ENCODE measurements at places on chromosomes 4 and X.

DNA sequence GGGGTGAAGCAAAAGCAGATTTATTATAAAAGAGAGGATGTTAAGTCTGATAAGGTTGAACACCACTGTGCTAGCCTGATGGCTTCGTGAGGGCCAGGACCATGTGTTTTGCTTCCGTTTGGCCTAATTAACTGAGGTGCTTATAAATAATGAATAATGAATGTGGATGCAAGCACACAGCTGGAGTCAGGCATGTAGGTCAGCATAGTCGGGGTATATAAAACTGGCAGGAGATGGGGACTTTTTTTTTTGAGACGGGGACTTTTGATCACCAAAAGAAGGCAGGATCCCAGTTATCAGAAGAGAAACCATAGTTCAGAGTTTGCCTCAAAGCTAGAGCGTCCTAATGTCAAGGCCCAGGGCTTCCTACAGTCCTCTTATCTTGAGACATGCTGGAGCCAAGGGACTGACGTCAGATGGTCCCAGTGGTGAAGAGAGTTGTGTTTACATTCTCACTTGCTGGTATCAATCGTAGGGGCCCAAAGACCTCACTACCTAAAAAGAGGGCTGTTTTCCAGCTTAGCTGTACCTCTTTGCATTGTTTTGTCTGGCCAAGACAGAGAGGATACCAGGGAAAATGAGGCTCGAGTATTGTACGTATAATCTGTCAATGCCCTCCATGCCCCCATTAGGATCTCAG lies 50.4 kb downstream of the RTL9 start:
- no peak for DNase-seq

DNA sequence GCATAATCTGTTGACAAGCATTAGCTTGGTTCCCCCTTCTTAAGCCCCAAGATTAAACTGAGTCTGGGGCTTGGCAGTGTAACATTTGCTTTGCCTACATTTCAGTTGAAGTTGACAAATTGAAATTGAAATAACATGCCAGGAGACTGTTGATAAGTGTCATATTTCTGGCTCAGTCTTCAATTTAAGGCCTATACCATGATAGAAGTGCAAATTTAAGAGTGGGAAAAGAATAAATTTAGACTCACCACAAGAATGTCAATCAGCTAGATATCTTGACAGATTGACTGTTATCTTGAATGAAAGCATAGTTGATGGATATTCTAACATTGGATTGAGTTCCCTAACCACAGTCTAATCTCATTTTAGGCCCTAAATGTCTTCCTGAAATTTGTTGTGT lies 117.6 kb downstream of the MAGEB17 start:
- no peak for DNase-seq

- no peak for DNase-seq
These were observed 149.5 kb downstream of the PJA1 start for GRCh38 chrX:69015564-69016292.

DNA sequence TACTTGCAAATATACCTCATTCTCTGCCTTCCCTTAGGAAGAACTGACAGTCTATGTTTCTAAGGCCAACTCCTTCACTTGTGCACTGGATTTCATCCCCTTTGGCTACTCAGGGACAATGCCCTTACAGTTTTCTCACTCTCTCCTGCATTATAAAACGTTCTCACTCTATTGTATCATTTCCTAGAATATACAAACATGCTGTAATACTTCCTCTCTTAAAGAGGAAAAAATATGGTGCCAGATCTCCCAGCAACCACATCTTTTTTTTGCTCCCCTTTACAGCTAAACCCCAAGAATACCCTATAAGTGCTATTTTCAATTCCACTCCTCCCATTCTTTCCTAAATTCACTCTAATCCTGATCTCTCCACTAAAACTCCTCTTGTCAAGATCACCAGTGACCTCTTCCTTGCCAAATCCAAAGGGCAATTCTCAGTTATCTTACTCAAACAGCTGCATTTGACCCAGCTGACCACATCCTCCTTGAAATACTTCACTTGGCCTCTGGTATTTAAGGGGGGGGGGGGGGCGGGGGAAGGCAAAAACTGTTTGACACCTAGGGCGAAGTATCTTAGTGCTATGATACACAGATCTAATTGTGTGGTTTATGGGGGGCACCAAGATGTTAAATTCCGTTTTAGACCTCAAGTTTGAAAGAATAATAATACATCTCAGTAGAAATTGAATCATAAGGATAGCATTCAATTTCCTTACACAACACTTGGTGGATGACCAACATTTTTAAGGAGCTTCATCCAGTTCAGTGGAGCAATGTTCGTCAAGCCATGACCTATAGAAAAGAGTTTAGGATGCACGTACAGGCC lies 1.6 kb downstream of the RCHY1 start:
- no peak for DNase-seq

Measured in bone marrow (tissue), 2 donors.